ENCODE measurements at places on chromosomes 12 and 14.

DNA sequence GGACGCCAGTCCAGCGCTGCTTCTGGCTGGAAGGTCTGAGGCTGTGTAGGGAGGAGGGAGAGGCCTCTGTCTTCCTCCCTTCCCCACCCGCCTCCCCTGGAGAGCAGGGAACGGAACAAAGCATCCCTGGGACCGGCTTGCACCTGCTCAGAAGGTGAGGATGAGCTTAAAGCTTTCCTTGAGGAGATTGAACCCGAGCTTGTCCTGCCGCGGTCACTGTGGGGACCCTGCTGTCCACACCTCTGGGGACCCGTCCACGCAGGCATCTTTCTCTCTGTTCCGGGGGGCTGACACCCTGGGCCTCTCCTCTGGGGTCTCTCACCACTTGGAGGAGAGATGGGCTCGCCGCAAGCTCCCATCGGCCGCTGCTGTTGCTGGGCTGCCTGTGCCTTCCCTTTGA lies 33.2 kb upstream of the SFSWAP start:
- no peak for DNase-seq

- DNase-seq: peak; percentile 21
Observed at GRCh38 chr12:88142610-88142991, 494 bp downstream of the TMTC3 start.

DNA sequence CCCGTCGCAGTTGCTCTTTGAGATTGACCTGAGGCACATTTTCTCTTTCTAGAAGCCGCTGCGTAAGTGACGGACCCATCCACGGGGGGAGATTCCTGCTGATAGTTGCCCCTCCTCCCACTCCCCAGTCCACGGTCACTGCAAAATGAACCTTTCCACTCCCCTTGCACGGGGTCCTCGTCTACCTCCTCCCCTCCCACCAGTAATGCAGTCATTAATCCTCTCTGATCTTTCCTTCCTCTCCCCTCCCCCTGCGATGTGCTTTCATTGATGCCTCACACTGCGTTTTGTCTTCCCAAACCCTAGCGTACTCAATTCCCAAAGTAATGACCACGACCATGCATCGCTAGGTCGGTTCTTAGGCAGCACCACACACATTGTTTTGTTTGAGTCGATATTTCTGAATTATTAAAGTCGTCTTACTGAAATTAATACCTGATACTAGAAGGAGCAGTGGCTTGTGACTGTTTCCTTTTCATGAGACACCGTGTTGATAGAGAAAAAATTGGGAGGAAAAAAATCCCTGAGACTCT lies 857 bp downstream of the ETNK1 start:
- DNase-seq: peak; percentile 50

DNA sequence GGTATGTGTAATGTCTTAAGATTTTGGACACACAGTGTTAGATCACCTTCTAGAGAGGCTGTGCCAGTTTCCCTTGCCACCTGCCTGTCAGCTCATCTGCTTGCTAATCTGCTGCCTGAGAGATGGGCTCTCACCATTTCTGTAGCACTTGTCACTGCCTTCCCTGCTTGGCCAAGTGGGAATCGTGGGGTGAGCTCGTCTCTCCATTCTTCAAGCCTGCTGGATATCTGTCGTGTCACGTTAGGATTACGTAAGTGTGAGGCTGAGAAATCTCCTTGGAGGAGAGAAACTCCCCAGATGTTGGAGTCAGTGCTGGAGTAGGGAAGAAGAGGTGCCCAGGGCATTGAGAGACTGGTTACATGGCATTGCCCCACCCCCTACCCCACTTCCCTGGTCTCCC lies 8.6 kb upstream of the RPH3A start:
- no peak for DNase-seq

- peak; percentile 22 for DNase-seq
Observed at GRCh38 chr14:103521438-103521950, 1.1 kb downstream of the CKB start.

- DNase-seq: no peak
Observed at GRCh38 chr14:81348061-81348460, 52.1 kb downstream of the STON2 start.

- no peak for DNase-seq
Observed at GRCh38 chr14:51444353-51445000, 204.4 kb downstream of the TMX1 start.

DNA sequence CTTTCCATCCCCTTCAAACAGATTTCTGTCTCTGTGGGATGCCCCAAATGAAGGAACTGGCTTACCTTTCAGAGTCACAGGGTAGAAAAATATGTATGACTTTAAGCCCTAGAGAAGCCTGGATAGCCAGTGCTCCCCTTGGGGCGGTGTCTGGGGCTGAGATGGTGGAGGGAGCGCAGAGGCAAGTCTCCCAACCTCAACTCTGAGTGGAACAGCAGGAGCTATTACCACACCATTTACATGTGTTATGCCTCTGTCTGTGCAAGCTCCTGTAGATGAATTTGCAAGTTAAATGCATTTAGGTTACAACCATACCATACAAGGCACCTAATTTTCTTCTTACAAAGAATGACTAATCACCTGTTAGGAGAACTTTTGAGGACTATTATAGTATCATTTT lies 50.4 kb upstream of the CLMN start:
- DNase-seq: no peak

- DNase-seq: no peak
Observed at GRCh38 chr14:76993752-76994151, 34.8 kb downstream of the IRF2BPL start.

DNA sequence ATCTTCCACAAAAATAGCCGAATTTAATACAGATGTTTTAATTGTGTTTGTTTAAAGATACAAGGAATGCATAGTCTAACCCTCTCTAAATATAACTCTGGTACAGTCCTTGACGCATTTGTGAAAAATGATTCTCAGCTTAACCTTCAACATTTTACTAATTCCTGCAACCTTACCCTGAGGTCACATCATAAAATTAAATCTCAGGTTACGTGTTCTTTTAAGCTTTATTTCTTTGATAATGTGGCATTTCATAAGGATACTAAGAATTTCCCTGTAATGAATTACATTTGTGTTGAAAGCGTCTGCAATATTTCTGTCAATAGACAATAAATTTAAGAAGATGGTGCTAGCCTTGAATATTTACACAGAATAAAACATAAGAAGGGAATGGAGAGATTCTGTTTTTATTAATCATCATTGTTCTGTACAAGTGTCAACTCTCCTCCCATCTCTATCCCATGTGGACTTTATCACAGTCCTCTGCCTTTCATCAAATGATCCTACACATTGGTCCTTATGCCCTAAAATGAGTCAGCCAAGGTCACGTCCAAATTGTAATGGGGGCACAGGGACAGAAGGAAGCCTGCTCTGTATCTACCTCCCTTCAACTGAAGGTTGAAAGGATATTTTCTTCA lies 769.3 kb upstream of the FLRT2 start:
- DNase-seq: no peak

- DNase-seq: no peak
Observed at GRCh38 chr14:52922656-52923055, 28.2 kb downstream of the FERMT2 start.

- DNase-seq: no peak
Observed at GRCh38 chr12:72511906-72512305, 239.7 kb downstream of the TRHDE start.

DNA sequence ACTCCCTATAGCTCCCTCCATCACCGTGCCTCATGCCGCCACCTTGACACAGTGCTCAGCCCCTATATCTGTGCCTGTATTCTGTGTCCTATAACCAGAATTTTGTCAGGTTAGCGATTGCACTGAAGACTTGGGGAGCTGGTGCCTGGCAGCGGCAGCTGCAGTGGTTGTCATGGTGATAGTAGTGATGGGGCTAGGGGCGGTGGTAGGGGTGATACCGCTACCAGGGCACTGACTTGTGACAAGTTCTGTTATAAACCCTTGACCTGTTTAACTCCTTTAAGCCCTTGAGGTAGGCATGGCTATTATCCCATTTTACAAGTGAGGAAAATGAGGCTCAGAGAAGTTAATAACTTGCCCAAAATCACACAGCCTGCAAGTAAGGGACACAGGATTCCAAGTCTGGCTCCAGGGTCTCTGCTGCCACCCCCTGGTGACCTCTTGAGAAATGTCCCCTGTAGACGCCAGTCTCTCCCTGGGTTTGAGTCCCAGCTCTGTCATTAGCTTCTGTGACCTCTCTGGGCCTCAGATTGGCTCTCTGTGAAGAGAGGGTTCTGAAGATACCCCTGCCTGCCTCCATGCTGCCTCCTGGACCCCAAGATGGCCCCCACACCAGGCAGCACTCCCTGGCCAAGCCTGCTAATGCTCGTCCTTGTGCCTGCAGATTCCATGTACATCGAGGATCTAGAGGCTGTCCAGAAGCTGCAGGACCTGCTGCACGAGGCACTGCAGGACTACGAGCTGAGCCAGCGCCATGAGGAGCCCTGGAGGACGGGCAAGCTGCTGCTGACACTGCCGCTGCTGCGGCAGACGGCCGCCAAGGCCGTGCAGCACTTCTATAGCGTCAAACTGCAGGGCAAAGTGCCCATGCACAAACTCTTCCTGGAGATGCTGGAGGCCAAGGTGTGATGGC lies 121.9 kb downstream of the ESRRB start:
- no peak for DNase-seq

DNA sequence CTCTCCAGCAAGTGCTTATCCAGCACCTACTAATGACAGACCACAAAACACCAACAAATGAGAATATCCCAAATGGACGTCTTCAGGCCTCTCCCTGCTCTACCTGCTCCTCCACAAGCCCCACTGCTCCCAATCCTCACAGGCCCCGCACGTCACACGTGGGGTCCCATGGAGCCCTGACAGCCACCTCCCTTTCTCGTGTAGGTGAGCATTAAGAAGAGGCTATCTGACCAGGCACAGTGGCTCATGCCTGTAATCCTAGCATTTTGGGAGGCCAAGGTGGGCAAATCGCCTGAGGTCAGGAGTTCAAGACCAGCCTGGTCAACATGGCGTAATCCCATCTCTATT lies 5.4 kb downstream of the RIMBP2 start:
- DNase-seq: no peak

DNA sequence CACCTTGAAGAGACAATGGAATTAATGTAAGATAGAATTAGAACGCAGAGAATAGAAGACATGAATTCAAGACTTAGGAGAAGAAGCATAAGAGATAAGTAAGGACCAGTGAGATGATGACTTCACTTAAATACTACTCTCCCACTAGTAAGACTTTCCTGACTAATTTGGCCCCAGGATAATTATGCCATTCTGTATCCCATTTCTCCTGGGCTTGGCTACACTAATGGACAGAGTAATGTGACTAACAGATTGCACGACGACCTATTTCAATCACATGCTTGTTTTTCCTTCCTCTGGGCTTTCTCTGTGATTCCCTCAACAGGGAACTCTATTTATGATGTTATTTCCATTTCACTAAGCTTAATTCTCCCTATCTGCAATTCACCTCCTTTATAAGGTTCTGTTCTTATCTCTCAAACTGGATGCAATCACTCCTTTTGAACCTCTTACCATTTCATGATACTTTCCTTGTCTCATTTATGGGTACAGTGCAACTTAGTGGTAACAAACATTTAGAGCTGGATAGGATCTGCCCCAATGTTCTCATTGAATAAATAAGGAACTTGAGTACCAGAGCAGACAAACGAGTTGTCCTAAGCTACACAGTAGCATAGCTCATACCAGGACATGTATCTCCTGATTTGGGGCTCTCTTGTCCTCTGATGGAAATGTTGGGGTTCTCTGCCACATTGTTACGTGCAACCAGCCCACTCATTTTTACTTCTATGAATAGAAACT lies 102.7 kb downstream of the BTG1 start:
- DNase-seq: no peak

DNA sequence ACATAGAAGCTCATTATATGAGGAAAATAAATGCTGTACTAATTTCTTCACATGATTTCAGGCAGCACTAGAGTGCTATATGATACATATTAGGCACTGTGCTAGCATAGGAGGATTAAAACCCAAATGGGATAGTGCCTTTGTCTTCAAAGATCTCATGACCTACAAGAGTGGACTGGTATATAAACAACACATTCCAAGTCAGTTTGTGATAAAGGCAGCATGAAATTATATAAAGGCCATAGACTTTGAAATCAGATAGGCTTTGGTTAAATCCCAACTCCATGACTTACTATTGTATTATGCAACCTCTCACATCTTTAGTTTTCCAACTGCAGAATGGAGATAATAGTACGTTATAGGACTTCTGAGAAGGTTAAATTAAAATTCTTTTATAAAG lies 179.7 kb downstream of the RAD51B start:
- no peak for DNase-seq

DNA sequence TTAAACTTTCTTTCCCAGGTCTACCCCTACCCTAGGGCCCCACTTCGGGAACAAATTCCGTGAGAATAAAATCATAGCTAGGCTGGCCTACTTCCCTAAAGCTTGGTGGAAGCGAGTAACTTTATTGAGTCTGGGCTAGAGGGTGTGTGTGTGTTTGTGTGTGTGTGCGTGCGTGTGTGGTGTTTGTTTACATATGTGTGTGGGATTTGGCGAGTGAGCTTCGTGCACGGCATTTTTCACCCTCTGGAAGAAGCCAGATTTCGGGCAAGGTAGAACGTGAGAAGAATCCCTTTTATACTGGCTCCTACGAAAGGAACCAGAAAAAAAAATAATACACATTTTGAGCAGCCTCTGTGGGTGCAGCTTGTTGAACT lies 7.5 kb upstream of the LHX5 start:
- DNase-seq: no peak

DNA sequence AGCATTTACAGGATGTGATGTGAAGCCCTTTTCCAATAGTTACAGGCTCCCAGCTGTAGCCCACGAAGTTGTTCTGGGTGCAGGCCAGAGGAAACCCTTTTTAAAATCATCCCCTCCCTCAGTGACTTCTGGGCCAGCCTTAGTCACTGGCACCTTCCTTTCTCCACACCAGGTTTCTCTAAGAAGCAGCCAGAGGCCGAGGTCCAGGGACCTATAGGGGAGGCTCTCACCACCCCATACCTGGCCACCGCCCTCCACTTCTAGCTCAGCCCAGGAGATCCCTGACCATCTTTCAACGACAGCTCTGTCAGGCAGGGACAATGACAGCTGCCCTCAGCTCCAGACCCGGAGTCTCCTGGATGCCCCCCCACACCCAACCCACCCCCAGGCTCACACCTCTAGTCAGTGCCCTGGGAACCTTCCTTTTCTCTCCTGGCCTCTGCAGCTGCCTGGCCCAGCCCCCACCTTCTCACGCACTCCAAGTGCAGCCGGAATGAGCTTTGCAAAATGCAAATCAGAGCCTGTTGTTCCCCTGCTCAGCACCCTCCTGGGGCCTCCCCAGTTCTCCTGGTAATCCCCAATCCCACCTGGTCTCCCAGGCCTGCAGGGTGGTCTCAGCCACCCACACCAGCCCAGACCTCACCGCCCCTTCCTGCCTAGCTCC lies 46.7 kb downstream of the TESC start:
- no peak for DNase-seq

GRCh38 chr12:120109570-120110267 lies 6.8 kb downstream of the RAB35 start:
- DNase-seq: no peak

- DNase-seq: no peak
Observed at GRCh38 chr14:90575781-90576180, 179.0 kb downstream of the CALM1 start.

GRCh38 chr12:52772772-52773171 lies 4.4 kb downstream of the KRT76 start:
- DNase-seq: no peak

All from CD4-positive, alpha-beta T cell treated with Interleukin-10 for 1 hour (primary cell).